ENCODE measurements at places on chromosomes 5 and 9.

- peak; percentile 79 for DNase-seq
Observed at GRCh38 chr9:38026021-38026809, 42.8 kb downstream of the SHB start.

DNA sequence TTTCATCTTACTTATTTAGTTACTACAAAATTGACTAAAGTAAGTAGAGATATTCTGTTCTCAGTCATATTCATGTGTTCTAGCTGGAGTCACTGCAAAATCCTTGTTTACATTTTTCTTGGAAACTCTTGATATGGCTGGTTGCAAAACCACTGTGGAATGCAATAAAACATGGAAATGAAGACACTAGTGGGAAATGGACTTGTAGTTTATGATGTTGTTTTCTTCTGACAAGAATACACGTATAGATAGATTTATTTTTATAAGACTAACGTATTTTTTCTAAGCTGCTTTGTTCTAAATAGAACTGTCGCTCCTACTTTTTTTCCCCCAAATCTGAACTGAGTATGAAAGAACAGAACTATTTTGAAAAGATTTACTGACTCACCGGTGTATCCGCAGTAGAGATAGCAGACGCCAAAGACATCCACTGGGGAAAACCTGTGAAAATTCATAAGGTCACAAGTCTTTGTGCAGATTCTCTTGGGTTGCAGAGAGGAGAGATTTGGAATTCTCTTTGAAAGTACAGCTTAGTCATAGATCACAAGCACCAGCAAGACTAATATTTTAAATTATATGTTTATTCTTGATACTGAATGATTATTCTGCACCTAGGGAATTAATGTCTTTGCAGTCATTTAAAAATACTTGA lies 119.6 kb upstream of the TAF11L2 start:
- no peak for DNase-seq

- DNase-seq: no peak
Observed at GRCh38 chr5:68953231-68953874, 140.5 kb upstream of the SLC30A5 start.

DNA sequence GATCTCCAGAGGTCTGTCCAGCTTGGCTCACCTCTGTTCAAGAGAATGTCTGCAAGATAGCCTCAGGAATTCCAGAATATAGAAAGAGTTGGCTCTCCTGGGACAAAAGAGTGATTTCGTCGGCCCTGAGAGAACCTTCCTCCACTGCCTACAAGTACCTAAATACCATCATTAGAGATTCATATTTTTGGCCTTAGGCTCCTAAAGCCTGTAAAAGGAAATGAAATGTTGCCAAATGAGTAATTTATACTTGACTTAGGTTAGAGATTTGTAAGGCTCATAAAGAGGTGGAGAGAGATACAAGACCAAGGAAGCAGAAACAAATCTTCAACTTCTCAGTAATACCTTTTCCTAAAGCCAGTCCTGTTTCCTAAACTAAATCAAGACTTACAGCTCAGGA lies 146.2 kb downstream of the CCDC192 start:
- DNase-seq: no peak

DNA sequence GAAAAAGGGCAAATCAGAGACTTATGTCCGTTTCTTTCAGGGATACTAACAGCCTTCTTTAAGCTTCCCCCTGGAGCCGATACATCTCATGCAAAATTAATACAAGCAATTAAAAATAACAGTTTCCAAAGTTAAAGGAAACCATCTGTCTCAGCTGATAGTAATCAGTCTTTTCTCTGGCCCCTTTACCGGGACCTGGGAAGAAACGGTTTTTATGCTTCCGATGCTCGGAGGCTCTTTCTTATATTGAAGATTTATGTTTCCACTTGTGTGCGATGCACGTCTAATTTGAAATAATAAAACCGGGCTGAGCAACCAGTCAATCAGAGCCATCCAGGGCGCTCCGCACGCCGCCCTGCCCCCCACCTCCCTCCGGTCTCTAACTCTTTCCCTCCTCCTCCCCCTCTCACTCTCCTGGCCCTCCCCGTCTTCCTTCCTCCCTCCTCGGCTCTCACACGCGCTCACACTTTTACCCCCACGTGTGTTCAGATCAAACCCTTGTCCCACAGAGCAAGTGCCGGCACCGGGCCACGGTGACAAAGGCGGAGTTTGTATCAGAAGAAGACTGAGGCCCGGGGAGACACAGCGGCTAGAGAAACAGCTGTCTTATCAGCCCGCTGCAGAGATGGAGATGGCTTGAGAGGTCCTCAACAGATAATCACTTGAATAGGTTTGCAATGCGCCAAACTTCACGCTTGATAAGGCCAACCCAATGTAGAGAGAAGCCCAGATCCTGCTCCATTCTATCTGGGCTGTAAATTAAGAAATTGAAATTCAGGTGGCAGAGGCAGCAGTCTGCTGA lies 5.1 kb upstream of the ELAVL2 start:
- DNase-seq: no peak

DNA sequence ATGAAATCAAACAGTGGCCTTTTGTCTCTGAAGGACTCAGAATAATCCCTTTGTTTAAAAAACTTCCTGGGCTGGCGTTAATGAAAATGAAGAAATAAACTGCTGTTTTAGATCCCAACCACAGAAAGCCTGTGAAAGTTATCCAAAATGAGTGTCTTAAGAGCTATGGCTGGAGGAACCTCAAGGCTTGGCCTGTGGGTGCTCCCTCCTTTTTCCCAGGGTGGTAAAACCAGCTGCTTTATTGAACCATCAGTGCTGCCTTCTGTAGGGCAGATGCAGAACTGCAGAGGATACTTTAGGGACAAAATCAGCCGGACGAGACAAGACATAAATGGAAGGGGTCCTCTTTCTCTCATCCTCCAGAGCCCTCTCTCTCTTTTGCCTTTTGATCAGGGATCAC lies 100.9 kb downstream of the SMARCA2 start:
- DNase-seq: no peak

GRCh38 chr9:75997206-75997605 lies 106.7 kb downstream of the PCSK5 start:
- DNase-seq: no peak

DNA sequence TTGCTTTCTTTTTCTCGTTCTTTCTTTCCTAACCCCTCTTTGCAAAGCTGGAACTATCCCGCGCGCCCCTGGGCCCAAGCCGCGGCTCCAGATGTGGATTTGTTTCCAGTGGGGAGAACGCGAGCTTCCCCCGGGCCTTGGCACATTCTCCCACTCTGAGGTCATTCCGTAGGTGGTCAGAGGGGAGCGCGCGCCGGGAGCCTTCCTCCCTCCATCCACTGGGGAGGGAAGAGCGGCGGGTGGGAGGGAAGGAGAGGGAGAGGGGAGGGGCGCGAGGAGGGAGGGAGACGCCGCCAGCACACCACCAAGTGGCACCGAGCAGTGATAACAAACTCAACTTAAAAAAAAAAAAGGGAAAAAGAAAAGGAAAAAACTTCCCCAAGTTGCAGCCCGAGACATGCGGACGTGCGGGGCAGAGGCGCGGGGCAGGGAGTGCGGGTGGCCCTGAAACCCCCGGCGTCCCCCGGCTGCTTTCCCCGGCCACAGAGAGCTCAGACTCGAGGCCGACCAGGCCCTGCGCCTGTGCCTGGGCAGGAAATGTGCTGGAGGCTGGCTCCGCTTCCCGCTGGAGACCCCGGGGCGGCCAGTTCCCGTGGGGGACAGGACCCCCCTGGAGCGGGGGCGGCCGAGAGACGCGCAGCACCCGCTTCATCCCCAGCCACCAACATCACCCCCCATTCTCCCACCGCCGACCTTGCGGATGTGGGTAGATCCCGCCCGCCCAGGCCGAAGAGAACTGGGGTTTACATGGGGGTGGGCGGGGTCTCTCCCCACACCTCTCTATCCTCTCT lies 3.1 kb downstream of the IER5L start:
- peak; percentile 83 for DNase-seq

GRCh38 chr5:68243681-68244080 lies 28.1 kb downstream of the PIK3R1 start:
- DNase-seq: no peak

GRCh38 chr9:82147798-82148425 lies 159.3 kb downstream of the SPATA31D1 start:
- DNase-seq: no peak
